Non-pigmented ciliary epithelial cell (primary cell): ENCODE measurements at places on chromosomes 1 and 21.

DNA sequence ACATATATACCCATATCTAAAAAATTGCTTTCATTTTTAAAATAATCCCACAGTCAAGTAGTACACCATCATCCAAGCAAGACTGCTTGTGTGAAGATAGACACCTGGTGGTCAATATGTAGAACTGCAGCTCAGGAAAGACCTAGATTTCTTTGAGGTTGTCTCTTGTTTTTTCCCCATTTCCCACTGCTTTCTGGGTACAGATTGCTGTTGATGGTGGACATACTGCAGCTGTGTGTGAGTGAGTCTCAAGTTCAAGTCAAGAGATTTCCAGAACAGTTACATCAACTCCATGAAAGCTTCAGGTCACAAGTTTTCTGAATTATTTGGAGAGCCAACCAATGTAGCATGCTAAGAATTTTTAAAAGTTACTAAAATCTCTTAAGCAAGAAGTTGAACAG, 306.4 kb downstream of the DUSP10 start:
- no peak for DNase-seq

GRCh38 chr1:183689762-183690204, 36.7 kb upstream of the APOBEC4 start:
- DNase-seq: no peak

- DNase-seq: no peak
These were observed 123.9 kb downstream of the LHX4 start for GRCh38 chr1:180353945-180354344.

DNA sequence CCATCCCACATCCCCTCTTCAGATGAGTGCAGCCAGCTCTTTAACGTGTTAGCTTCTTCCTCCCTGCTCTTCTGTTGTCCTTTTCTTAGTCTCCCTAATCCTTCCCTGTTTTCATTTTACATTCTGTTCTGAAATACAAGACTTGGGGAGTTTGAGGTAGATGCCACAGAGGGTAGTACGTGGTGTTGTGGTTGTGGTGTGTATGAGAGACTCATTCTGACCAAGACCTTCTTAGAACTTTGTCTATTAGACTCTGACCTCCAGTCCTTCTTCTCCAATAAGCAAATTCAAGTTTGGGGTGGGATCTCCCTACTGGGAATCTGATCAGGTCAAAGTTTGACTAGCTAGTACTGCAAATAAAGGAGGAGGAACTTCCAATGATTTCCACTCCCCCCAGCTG, 39.5 kb downstream of the CACNA1E start:
- no peak for DNase-seq

GRCh38 chr1:244318512-244318911, 133.2 kb downstream of the ADSS2 start:
- no peak for DNase-seq

DNA sequence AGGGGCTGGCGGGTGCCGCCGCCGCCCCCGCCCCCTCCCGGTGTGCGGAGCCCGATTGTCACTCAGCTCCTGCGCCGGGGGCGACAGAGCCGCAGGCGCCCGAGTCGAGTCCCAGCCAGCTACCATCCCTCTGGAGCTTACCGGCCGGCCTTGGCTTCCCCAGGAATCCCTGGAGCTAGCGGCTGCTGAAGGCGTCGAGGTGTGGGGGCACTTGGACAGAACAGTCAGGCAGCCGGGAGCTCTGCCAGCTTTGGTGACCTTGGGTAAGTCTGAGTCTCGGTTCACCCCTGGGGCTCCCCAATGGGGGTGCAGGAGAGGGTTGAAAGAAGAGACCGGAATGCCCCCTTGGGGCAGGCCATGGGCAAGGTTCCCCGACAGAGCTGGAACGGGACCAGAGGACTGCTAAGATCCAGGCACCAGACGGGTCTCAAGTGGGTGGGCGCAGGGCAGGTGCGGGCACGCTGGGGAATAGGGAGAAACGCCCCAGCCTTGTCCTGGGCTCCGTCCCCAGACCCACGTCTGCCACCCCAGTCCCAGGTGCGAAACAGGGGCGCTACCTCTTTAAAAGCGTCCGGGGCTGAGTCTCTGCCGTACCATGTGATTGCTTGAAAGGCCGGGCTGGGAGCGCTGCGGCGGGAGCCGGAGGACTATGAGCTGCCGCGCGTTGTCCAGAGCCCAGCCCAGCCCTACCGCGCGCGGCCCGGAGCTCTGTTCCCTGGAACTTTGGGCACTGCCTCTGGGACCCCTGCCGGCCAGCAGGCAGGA, at the start of gene ADORA1:
ADORA1 (plus strand) TSS at position 61 of the 765 bp plus-strand sequence. CDS start 1,116 bp downstream, outside the sequence.
- DNase-seq: no peak

DNA sequence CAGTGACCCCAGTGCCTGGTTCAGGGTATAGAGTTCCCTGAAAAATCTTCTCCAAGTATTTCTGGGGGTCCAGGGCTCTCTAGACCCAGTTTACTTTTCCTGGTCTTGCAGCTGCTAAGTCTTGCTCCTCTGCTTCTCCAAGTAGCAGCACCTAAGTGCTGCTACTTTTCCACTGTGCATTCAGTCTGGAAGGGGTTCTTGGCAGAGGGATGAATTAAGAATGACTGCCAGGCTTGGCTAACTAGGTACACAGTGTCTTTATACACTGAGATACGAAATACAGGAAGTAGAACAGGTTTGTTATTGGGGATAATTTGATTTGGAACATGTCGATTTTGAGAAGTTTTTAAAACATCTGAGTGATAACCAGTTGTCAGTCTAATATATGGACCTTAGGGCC, 24.2 kb upstream of the ERICH3 start:
- no peak for DNase-seq

- no peak for DNase-seq
These were observed 817 bp downstream of the KLHL17 start for GRCh38 chr1:961132-961669.

- no peak for DNase-seq
These were observed 55.9 kb downstream of the SLC35F3 start for GRCh38 chr1:233960386-233960785.

- DNase-seq: peak; percentile 65
These were observed 124.6 kb downstream of the PEX14 start for GRCh38 chr1:10599194-10599861.

DNA sequence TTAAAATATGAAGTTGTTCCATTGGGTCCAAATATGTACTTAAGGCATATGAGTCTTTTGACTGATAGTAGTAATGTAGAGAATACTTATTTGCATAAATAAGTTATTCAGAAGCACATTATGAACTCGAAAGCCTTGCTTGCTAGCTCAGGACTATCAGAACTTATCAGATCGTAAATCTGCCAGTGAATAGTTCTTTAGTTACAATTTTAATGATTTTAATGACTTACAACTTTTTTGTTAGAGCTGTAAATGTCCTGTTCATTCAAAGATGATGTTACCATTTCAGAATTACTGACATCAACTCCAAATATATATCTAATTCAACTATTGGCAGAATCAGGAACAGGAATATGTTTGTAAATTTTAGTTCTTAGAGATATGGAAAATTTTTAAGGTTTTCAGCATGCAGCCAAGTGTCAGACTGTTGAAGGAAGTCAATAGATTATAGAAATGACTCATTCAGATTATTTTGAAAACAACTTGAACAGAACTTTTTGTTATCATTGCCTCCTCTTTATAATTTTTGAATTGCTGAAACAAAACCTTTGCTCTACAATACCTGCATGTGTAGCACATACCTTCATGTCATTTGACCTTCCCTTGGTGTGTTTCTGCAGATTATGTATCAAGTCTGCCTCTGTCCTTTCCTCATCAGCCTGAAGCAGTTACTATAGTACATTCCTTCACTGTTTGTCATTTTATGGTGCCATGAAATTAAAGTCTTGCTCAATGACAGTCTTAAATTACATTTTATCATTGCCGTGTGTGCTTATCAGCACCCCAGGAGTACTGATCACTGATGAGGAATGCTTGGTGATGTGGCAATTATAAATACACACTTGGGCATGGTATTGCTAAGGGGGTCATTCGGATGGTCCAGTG, 44.9 kb downstream of the LRRC8D start:
- DNase-seq: peak; percentile 50

DNA sequence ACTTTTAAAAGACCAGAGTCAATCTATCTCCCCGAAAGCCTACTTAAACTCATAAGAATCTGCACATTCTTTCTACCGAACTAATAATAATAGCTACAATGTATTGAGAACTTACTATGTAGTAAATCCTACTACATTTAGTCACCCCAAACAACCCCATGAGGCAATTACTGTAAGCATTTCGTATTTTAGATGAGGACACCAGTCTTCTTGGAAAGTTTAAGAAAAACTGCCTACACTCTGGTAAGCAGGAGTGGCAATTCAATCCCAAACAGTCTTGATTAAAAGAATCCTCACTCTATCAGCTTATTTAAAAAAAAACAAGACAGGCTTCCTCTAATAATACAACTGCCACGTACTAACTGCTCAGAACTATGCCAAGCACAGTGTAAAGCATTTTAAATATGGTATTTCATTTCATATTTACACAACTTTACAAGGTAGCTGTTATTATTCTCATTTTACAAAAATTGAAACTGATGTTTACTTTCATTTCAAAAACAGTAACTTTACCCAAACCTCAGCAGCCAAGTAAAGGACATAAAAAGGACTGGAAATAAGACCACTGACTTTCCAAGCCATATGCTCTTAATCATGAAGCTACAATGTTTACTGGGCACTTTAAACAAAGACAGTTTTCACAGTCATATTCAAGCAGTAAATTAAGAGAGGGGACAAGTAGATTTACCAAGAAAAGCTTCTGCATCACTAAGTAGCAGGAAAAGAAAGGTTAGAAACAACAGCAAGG, 13.9 kb downstream of the ARID4B start:
- DNase-seq: no peak

DNA sequence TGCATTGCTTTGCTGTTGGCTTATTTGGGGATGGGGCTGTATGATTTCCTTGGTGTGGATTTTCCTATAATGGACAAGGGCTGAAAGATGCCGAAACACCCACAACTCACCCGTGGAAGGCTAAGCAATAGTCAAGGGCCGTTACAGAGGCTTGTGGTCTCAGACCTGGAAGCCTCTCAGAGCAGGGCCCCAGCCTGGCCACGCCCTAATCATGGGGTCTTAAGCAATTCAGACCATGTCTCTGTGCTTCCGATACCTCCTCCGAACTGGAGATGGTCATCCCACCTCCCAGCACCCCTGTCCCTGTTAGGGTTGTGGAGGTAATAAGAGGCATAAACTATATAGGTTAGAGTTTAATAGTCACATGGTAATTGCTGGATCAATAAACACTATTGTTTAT, 3.4 kb downstream of the ABCG1 start:
- DNase-seq: no peak

GRCh38 chr1:178533121-178533946, 20.4 kb downstream of the TEX35 start:
- DNase-seq: no peak

- DNase-seq: no peak
These were observed 10.1 kb upstream of the GORAB start for GRCh38 chr1:170521818-170522217.

GRCh38 chr1:11355559-11356475, 82.8 kb downstream of the UBIAD1 start:
- no peak for DNase-seq

DNA sequence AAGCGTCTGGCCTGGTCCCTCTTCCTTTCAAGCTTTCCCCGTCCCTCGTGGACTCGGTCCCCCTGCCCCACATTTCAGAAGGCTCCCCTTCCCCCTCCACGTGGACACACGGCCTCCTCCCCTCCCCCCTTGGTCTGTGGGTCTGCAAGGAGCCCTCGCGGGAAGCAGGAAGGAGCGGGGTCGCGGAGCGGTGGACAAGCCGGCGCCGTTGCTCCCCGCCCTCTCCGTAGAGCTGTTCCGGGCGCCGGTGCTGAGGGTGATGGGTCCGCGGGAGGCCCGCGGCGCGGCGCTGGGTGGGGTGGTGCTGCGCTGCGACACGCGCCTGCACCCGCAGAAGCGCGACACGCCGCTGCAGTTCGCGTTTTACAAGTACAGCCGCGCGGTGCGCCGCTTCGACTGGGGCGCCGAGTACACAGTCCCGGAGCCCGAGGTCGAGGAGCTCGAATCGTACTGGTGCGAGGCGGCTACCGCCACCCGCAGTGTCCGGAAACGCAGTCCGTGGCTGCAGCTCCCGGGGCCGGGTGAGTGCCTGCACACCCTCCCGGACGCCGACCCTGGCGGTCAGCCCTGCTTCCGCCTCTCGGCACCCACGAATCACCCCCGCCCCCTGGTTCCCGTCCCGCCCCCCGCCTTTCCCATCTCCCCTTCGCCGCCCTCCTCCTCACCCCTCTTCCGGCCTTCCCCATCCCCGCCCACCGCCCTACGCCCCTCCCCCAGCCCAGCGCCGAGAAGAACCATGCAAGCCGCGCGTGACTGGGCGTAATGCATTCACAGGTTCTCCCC, 5.3 kb downstream of the FCRLB start:
- no peak for DNase-seq

DNA sequence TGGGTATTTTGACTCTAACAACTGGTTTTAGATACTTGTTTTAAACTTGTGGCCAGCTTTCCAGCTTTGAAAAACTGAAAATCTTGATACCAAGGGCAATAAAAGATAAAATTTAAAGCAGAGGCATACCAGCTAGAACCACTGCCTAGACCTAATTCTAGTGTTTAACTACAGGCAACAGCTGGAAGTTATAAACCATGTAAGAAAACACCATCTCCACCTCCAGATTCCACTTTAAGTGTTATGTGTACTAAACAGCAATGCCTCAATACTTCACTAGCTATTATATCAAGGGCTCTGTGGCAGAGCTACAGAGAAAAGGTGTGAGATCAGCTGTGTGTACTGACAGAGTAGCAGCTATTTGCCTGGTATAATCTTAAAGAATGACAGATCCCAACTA, 69.5 kb downstream of the LPAR3 start:
- no peak for DNase-seq

GRCh38 chr1:24991697-24992096, 61.6 kb upstream of the RUNX3 start:
- DNase-seq: no peak

DNA sequence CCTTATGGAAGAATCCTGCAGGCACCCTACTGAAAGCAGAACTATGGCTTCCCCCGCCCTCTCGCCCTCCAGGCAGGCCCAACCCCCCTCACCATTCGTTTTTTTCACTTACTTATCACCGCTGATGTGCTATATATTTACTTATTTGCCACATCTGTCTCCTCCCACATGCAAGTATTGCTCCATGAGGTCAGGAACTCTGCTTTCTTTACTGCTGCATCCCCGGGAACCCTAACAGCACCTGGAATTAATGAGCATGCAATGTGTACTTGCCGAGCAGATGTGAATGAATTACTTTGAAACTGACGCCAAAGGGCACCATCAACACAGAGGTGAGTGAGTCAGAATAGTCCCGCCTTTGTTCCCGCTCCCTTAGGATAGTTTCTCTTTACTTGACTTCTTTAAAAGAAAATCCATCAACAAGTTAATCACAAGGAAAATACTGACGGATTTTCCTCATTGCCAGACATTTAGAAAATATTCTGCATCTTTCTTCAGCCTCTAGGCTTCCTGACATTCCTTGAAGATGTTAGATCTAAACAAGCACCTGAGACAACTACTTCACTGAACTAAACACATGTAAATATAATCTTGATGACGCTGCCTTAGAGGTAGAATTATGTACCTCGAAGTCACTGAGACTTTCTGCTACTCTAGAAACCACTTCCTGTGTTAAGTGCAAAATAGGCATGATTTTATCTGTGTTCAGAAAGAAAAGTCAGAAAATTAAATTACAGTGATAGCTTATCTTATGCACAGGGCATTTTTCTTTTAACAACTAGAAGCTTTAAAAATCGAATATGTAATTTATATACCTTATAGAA, 17.5 kb upstream of the RAB4A start:
- DNase-seq: no peak

- no peak for DNase-seq
These were observed 94.7 kb downstream of the NTMT2 start for GRCh38 chr1:170240409-170240808.

- no peak for DNase-seq
These were observed 147.2 kb downstream of the PEX14 start for GRCh38 chr1:10621906-10622305.

- no peak for DNase-seq
These were observed 138.9 kb downstream of the NR5A2 start for GRCh38 chr1:200166411-200166810.
